Activated naive CD8-positive, alpha-beta T cell treated with anti-CD3 and anti-CD28 coated beads for 36 hours (primary cell): ENCODE measurements at places on chromosomes 6 and 20.

GRCh38 chr6:15829156-15829555 lies 166.3 kb upstream of the DTNBP1 start:
- H3K27me3 ChIP-seq: no peaks in the 10 kb centered on the region
- H3K36me3 ChIP-seq: no peaks in the 10 kb centered on the region
- H3K4me3 ChIP-seq: no peak overlapping the region

DNA sequence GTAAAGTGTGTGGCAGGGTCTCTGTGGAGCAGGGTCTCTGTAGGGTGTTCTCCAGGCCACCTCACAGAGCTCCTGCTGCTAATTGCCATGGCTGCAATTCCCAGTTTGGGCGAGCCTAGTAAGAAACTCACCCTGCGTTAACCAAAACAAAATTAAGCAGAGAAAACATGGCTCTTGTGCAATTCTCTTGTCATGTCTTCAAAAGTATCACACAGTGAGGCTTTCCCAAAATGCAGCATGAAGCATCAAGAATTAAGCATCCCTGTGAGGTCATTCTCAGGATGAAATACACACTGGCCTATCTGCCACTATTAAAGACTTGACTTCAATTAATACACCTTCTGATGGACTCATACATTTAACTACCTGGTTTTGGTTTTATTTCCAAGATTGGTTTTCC lies 72.8 kb downstream of the KIF13A start:
- H3K27me3 ChIP-seq: no peaks in the 10 kb centered on the region
- H3K4me3 ChIP-seq: no peak overlapping the region
- no peak overlapping the region for H3K27ac ChIP-seq

DNA sequence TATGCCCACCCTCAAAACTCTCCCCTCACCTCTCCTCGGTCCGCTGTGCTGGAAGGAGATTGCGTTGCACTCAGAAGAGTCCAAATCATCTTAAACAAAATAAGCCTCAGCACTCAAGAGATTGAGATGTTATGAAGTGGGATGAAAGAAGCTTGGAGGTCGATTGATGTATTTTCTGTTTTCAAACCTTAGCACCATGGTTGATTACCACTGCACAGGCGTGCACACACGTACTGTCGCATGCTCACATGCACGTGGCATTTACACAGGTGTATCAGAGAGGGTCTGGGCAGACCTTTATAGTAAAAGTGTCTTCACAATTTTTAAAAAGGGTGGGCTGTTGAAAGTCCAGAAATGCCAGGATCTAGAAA lies 612 bp upstream of the AGPAT4 start:
- DNase-seq: no peak
- H3K4me3 ChIP-seq: peak overlapping the region; percentile 82
- H3K36me3 ChIP-seq: peaks cover 2% of the 10 kb centered on the region
- peak overlapping the region; percentile 87 for H3K27ac ChIP-seq
- H3K27me3 ChIP-seq: peaks cover 6% of the 10 kb centered on the region

DNA sequence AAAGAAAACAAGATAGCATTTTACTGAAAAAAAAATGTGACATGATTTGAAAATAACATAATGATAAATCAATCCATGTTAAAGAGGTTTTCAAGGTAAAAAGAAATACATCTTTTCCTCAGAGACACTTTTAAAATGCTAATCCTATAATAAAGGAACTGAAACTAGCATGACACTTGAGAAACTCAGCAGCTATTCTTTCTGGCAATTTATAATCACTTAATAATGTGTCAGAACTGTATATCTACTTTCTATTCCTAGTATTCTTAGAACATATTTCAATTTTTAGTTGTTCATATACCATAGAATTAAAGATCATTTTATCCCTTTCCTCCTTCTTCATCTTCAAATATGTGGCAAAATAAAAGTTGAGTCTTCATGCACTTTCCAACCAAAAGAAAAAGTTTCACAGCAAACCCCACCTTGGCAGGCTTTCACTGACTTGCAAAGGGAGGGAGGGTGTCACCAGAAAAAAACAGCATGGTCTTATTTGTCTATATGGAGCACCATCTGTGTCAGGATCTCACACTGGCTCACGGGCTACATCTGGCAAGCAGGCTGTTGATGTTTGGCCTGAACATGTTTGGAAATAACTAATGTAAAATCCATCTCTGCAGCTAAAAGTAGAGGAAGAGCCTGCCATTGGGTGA lies 48.5 kb downstream of the FHL5 start:
- H3K4me1 ChIP-seq: no peaks in the 10 kb centered on the region
- H3K36me3 ChIP-seq: no peaks in the 10 kb centered on the region
- no peak overlapping the region for H3K4me3 ChIP-seq
- DNase-seq: no peak
- peaks cover 7% of the 10 kb centered on the region for H3K27me3 ChIP-seq
- H3K27ac ChIP-seq: no peak overlapping the region

- no peak overlapping the region for H3K27ac ChIP-seq
- no peaks in the 10 kb centered on the region for H3K36me3 ChIP-seq
- H3K4me1 ChIP-seq: no peaks in the 10 kb centered on the region
- H3K27me3 ChIP-seq: peaks cover 6% of the 10 kb centered on the region
- DNase-seq: no peak
- H3K4me3 ChIP-seq: no peak overlapping the region
These were observed 14.0 kb upstream of the CST9L start for GRCh38 chr20:23582293-23582692.

GRCh38 chr6:159913375-159913774 lies 22.6 kb downstream of the MAS1 start:
- H3K27me3 ChIP-seq: peaks cover 15% of the 10 kb centered on the region
- no peak overlapping the region for H3K4me3 ChIP-seq
- H3K4me1 ChIP-seq: no peaks in the 10 kb centered on the region
- no peaks in the 10 kb centered on the region for H3K36me3 ChIP-seq

DNA sequence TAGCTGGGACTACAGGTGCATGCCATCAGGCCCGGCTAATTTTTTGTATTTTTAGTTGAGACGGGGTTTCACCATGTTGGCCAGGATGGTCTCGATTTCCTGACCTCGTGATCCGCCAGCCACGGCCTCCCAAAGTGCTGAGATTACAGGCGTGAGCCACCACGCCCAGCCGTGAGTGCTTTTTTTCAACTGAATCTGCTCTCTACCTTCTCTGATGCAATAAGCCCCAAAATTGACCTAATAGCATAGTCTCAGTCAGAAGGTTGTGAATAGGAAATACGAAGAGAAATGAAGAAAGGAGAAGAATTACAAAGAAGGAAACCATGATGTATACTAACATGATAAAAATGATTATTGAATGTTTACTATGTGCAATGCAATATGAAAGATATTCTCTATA lies 33.2 kb downstream of the BEND6 start:
- no peak for DNase-seq
- no peaks in the 10 kb centered on the region for H3K4me1 ChIP-seq
- peaks cover 28% of the 10 kb centered on the region for H3K27me3 ChIP-seq
- H3K36me3 ChIP-seq: no peaks in the 10 kb centered on the region

DNA sequence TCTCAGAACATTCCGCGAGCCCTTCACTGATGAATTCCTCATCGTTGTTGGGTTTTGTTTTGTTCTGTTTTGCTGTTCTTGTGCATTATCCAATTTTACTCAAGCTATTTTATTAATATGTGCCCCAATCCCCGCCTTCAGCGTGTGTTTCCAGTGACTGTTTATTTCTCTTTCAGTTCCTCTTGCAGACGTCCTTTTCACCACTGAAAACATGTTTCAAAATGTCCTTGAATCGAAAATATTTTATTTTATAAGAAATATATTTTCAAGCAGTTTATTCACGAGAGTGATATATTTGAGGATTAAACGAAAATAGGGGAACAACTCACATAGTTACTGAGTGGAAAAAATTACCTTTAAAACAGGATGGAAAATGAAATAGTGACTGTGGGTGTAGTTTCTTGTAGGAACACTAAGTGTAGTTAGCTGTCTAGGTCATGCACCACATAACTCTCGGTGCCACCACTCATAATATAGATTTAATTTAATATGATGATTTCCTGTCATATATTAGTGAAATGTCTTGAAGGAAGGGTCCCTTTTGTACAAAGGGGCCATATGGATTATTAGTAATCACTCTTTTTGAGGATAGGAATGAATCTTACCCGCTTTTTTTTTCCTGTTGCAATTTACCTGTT lies 45.3 kb upstream of the HDDC2 start:
- DNase-seq: no peak
- H3K27me3 ChIP-seq: peaks cover 5% of the 10 kb centered on the region
- H3K36me3 ChIP-seq: no peaks in the 10 kb centered on the region
- no peak overlapping the region for H3K27ac ChIP-seq

GRCh38 chr6:37637562-37638413 lies 59.9 kb downstream of the MDGA1 start:
- H3K27ac ChIP-seq: no peak overlapping the region
- no peaks in the 10 kb centered on the region for H3K36me3 ChIP-seq
- H3K4me1 ChIP-seq: peaks cover 8% of the 10 kb centered on the region
- no peak for DNase-seq
- no peak overlapping the region for H3K4me3 ChIP-seq

- H3K27me3 ChIP-seq: no peaks in the 10 kb centered on the region
- DNase-seq: no peak
- peaks cover 5% of the 10 kb centered on the region for H3K4me1 ChIP-seq
- H3K4me3 ChIP-seq: no peak overlapping the region
- H3K27ac ChIP-seq: no peak overlapping the region
These were observed 610.6 kb downstream of the PRKN start for GRCh38 chr6:162116902-162117525.

DNA sequence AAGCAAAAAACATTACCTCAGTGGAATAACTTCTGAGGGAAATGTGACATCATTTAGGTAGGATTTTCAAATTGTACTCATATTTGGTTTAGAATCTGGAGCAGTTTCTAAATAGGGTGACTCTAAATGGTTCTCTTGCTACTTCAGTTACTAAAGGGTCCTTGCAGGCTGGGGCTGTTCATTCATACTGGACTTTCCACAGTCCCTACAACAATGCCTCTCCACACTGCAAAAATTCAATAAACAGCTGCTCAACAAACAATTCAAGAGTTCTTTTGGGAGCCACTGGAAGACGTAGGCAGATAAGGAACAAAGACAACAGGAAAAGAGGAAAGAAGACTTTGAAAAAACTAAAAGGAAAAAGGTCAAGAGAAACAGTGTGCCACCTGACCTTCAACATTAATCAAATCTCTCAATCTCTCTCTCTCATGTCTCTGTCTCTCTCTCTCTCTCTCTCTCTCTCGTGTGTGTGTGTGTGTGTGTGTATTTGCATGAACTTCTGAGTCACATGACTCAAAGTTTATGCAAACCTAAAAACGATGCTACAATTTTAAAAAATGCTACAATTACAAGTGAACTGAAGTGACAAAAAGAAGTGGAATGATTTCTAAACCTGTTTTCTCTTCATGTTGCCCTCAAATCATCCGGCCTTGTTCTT lies 14.5 kb downstream of the NOL7 start:
- peak overlapping the region; percentile 86 for H3K27ac ChIP-seq
- H3K27me3 ChIP-seq: no peaks in the 10 kb centered on the region
- H3K4me3 ChIP-seq: peak overlapping the region; percentile 30
- DNase-seq: no peak

DNA sequence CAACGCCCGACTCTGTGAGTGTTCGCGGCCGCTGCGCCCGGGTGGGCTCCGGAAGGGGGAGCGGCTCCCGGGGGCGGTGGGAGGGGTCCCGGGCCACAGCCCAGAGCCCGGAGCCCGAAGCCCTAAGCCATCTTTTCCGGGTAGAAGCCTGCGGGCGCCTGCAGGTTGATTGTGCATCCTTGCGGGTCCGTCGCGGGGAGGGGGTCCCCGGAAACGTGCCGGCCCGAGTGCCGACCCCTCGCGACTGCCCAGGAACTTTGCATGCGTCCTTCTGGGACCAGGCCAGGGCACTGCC lies 413 bp downstream of the PTPRA start:
- H3K4me3 ChIP-seq: peak overlapping the region; percentile 89
- H3K4me1 ChIP-seq: peaks cover 62% of the 10 kb centered on the region
- H3K27me3 ChIP-seq: no peaks in the 10 kb centered on the region
- DNase-seq: peak; percentile 77
- peaks cover 29% of the 10 kb centered on the region for H3K36me3 ChIP-seq

DNA sequence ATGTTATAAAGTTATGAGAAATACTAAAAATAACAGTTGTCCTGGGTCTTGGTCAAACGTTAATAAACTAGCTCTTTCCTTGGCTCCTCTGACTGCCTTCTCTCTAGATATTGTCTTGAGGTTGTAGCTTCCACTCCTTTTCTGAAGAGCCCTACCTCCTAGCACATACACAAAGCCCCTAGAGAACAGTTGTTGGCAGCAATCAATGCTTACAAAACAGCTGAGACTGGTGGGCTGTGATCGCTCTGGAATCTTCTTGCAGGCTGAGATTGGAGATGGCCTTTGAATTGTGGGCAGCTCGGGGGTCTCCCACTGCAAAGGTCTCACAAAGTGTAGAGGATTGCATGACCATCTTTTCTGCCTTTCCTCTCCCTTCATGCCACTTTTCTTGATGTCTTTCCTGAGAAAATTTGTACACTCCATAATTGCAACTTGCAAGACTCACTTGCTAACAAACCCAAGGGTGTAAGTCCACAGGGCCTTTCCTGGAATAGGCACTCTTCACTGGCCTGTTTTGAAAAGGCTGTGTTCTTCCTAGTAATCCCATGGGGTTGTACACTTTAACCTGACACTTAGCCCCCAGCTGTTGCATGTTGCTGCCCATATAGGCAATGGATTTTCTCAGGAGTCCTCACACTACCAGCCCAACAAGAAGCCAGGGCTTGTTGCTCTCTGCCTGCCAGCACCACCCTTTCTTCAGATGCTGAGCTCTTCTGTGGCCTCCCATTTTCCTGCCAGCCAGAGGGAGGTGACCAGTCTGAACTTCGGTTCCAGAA lies 99.9 kb downstream of the TCP11 start:
- DNase-seq: no peak
- H3K27me3 ChIP-seq: no peaks in the 10 kb centered on the region
- H3K4me1 ChIP-seq: peaks cover 2% of the 10 kb centered on the region
- H3K27ac ChIP-seq: no peak overlapping the region

- no peaks in the 10 kb centered on the region for H3K36me3 ChIP-seq
- no peak for DNase-seq
- H3K4me3 ChIP-seq: no peak overlapping the region
- no peaks in the 10 kb centered on the region for H3K4me1 ChIP-seq
- H3K27me3 ChIP-seq: no peaks in the 10 kb centered on the region
These were observed 615.1 kb upstream of the NRSN1 start for GRCh38 chr6:23510778-23511510.

DNA sequence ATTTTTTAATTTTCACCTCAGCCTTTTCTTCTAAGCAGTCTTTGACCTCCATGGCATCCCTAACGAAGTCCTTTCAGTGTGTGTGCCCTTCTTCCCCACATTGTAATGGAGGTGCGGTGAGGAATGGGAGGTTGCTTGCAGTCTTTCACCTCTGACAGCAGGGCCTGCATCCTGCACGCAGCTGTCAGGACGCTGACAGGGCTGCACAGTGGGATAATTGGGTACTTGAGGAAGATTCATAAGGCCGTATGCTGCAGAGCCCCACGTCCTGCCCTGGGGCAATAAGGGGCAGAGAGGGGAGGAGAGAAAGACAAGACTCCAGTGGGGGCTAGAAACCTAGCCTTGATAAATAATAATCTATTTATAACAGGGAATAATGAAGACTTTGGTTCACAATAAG lies 184.7 kb downstream of the SAMD5 start:
- H3K36me3 ChIP-seq: no peaks in the 10 kb centered on the region
- no peak overlapping the region for H3K27ac ChIP-seq
- H3K4me3 ChIP-seq: no peak overlapping the region
- DNase-seq: no peak
- H3K27me3 ChIP-seq: no peaks in the 10 kb centered on the region

GRCh38 chr20:56001106-56001785 lies 4.1 kb downstream of the CBLN4 start:
- peaks cover 33% of the 10 kb centered on the region for H3K27me3 ChIP-seq
- H3K4me3 ChIP-seq: no peak overlapping the region
- DNase-seq: no peak
- no peak overlapping the region for H3K27ac ChIP-seq
